ENCODE measurements at places on chromosomes 1 and 21.

DNA sequence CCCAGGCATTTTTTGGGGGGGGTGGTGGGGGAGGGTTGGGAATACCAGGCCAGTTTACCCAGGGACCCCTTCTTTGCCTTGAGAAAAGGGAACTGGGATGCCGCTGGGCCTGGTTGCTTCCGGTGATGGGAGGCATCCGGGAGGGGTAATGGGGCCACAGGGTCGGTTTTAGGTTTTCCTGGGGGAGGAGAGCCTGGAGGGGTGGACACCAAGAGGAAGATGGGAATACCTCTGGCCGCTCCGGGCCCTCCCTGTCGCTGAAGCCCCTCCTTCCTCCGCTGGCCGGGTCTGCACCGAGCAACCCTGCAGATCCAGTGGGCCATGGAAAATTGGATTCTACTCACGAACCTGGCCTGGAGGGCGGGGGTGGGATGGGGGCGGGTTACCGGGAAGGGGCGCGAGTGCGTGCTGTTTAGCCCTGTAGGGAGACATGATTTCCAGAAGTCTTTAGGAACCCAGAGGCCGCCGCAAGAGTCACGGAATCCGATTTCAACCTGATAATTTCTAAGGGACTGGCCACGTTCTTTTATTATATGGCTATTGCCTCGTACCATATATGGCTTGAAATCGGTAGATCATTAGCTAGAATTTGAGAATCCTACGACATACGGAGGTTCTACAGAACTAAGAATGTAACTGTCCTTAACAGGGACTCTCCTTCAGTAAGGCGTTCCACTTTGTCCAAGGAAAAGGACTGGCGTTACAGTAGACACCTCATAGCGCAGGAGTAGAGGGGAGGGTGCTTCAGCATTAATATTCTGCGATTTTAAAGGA is 749 bp downstream of the AKIRIN1 start:
- DNase-seq, result no peak

DNA sequence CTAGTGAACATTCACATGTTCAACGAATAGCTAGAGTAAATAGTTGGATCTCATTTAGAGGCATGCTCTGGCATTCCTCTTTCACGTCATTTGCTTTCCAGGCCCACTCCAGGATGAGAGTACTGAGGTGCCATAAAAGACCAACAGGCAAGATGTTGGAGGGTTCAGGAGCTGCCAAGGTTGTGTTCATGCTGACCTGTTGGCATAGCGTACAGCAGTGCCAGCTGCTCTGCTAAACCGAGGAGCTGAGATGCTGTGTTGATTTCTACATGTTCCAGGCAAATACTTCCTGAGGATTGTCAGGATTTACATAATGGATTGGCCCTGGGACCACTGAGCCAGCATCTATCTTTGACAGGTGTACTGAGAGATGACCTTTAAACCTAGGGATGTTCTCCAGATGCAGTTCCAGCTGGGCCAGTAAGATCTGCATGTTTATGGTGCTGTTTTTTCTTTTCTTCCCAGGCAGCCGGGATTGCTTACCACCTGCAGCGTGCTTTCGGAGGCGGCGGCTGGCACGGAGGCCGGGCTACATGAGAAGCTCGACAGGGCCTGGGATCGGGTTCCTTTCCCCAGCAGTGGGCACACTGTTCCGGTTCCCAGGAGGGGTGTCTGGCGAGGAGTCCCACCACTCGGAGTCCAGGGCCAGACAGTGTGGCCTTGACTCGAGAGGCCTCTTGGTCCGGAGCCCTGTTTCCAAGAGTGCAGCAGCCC is 66.9 kb downstream of the DISC1 start:
- DNase-seq, result no peak

GRCh38 chr21:41717573-41718330 is 49.1 kb downstream of the RIPK4 start:
- DNase-seq, result no peak

- no peak for DNase-seq
These were observed 13.2 kb downstream of the FCER1A start for GRCh38 chr1:159315381-159315780.

DNA sequence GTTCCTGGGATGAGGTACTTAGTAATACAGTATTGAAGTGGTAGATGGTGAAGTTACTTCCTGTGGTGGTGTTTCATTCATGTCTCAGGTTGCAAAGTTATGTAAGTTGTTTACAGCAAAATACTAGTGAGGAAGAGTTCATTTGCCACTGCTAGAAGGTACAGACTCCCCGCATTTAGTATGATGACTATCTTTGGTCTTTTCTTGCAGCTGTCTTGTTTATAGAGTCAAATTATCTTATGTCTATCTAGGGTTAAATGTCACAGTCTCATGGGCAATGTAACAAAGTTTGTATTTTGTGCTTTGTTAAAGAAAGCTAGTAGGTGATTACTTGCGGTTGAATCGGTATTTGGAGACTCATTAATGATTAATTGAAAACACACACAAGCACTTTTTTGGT is 50.2 kb downstream of the LRRC8D start:
- DNase-seq, result no peak

- no peak for DNase-seq
These were observed 9.4 kb downstream of the KDM5B start for GRCh38 chr1:202798792-202799331.

DNA sequence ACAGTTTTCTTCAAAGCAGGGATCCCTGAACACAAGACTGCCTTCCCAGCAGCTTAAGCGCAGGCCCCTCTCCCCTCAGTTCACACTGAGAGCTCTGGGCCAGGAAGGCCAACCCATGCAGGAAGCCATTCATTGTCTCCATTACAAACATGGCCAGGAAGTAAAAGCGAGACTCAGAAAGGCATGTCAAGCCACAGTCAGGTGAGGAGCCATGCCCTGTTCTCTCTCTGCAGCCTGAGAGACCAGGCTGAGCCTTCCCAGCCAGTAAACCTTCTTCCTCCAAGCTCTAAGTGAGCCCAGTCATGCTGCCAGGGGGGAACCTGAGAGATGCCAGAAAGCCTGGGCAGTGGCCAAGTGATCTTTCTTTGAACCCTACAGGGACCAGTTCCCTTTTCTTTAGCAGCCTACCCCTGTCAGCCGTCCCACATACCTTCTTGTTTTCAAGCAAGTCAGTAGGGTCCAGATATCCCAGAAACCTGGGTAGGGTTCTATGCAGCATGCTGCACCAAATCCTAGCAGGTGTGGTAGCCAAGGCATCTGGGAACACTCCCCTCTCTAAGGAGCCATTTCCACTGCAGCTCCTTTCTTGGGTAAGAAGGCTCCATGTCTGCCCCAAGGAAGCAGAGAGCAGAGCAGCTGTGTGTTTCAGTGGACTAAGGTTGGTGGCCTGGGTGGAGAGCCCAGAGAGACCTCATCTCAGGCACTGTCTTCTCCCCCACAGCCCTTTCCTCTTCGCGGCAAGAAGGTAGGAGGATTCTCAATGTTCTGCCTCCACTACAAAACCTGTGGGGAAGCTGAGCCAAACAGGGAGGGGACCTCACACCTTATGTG is 977 bp downstream of the TRAF3IP3 start:
- no peak for DNase-seq

DNA sequence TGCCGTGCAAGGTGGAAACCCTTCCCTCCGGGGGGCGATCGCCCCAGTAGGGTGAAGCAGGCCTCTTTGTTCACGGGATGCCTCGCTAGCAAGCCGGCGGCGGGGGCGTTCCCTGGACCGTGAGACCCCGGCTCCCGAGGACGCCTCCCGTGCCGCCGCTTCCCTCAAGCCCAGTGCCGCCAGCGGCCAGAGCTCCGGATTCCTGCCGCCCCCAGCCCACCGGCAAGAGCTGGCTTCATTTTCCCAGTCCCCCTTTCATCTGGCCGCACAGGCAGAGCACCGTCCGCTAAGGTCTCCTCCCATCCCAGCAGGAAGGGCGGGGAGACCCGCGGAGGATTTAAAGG is 16.3 kb downstream of the IER5 start:
- no peak for DNase-seq

- no peak for DNase-seq
These were observed 15.5 kb upstream of the CITED4 start for GRCh38 chr1:40877698-40878097.

DNA sequence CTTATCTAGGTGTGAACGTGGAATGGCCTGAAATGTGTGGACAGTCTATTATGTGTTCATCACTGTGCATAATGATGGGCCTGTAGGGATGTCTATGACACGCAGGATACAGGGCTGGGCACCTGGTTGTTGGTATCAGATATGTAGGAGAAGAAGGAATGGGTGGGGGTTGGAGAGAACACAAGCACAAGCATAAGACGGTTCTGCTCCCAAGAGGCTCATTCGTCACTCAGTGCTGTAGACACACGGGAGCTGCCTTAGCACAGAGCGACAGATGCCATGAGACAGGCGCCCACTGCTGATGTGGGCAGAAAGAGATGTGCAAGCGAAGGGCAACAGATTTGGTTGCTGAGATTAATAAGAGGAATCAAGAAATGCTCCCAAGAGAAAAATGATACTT is 256.2 kb downstream of the DISC1 start:
- no peak for DNase-seq

GRCh38 chr21:32415451-32416398 is 3.2 kb downstream of the EVA1C start:
- DNase-seq, result no peak

GRCh38 chr1:2625311-2625710 is 7.5 kb downstream of the MMEL1 start:
- peak; percentile 69 for DNase-seq

- no peak for DNase-seq
These were observed 130.0 kb upstream of the KLHDC7A start for GRCh38 chr1:18350747-18351146.

DNA sequence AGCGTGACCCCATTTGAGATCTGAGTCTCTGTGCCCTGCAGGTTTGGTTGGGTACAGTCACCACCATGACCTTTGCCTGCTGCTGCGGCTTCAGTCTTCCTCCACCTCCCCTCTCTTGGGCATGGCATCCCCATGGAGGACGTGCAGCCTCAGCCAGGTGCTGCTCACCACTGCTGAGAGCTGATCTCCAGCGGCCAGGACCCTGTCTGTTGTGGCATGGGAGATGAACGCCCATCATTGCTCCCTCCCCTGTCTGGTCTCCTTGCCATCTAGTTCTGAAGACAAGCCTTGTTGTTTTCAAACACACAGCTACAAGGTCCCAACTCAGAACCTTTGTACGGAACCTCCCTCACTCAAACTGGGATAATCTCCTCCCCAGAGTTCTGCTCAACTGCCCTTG is 19.2 kb upstream of the PKP1 start:
- peak; percentile 45 for DNase-seq

DNA sequence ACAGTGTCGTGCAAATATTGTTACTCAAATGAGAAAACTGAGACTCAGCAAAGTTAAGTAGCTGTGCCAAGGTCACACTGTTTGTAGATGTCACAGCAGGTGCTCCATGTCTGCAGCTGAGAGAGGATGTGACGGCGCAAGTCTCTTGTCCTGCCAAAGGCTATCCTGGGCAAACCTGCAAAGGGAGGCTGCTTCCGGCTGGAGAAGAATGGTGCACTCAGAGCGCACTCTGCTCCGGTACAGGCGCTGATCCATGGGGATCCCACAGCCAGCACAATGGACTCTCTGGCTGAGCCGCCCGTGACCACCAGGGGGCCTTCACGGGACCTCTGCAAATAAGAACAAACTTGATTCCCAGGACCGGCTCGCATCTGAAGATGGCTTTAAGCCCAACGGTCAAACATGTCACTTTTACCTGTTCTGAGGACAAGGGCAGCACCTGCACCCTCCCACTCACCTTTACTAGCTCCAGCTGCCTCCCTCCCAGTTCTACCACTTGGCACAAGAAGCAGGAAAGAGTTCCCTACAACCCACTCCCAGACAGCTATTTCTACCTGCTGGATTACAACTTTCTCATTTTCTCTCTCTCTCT is 21.9 kb downstream of the RD3 start:
- DNase-seq, result peak; percentile 92

DNA sequence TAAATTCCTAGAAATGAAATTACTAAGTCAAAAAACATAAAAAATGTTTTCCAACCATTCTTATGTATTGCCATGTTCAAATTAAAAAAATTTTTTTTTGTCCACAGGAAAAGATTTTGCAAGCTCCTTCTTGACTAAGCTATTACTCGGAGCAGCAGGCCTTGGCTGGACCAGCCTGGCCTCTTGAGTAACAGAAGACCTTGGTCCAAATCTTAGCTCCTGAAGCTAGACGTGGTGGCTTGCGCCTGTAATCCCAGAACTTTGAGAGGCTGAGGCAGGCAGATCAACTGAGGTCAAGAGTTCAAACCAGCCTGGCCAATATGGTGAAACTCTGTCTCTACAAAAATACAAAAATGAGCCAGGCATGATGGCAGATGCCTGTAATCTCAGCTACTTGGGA is 77.6 kb downstream of the CLSTN1 start:
- no peak for DNase-seq

DNA sequence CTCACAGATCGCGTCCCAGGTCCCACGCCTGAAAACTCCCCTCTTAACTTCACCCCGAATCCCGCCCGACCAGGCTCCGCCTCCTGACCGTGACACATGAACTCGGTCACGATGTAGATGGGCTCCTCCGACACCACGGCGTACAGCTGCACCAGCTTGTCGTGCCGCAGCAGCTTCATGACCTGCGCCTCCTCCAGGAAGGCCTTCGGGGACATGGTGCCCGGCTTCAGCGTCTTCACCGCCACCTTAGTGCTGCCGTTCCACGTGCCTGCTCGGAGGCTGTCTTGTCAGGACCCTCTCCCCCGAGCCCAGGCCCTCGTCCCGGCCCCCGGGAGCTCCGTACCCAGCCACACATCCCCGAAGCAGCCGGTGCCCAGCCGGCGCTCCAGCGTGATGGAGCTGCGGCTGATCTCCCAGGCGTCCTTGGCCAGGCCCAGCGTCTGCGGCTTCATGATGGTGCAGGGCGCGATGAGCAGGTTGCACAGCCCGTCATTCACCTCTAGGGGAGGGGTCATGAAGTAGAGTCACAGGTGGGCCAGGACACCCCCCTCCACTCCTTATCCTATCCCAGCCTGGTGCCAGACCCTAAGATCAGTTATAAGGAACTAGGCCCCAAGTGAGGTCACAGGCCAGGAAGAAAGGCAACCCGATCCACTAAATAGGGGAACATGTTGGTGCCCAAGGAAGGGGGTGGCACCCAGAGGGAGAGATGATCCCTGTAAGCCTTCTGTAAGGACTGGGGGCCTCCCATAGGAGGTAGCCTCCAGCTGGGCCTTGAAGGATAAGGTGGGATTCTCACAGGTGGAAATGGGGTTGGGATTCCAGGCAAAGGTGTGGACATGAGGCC is 11.6 kb upstream of the AHDC1 start:
- DNase-seq, result no peak

- no peak for DNase-seq
These were observed 12.6 kb downstream of the RSPO1 start for GRCh38 chr1:37622131-37622530.

DNA sequence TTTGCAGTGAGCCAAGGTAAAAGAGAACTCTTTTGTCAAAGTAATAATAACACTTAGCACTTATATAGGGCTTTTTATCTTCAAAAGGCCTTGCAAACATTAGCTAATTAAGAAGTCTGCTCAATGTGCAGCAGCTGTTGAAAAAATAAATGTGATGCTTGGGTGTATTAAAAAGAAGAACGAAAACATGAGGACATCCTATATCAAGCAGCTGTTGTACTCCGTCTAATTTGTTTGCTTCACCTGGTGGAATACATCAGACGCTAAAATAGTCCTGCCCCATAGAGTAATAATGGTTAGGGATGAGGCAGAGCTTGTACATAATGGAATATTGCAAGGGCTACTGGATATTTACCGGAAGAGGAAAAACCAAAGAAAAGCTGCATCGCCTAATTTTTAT is 299.5 kb downstream of the ST6GALNAC3 start:
- DNase-seq, result no peak

All from mesenteric fat pad (tissue), 1 donor.